ENCODE measurements at places on chromosomes 6 and 20.
A peak's percentile ranks its signal among the peaks of the same experiment; 100 is the strongest.

- DNase-seq = no peak
These were observed 62.9 kb downstream of the MRPL14 start for GRCh38 chr6:44064089-44064947.

DNA sequence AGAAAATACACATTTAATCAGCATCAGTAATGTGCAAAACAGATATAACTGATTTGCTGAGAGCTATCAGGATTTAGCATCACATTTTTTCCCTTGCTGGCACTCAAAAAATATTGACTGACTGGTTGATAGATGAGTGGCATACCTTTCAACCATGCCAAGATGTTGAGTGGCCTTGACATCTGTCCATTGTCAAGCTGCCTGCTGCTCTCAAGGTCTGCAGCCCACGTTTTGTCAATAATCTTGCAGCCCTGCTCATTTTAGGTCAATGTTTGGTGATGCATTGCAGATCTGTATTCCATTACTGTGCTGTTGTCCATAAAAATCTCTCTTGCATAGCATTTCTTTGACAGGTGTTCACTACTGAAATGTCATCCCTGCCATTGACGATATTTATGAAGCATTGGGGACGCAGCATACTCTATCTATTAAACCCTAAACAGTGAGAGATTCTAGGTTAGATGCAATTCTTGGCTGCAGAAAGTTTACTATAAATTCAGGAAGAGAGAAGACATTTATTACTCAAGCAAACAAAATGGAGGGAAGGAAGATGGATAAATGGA, 111.6 kb downstream of the BFSP1 start:
- DNase-seq = no peak

DNA sequence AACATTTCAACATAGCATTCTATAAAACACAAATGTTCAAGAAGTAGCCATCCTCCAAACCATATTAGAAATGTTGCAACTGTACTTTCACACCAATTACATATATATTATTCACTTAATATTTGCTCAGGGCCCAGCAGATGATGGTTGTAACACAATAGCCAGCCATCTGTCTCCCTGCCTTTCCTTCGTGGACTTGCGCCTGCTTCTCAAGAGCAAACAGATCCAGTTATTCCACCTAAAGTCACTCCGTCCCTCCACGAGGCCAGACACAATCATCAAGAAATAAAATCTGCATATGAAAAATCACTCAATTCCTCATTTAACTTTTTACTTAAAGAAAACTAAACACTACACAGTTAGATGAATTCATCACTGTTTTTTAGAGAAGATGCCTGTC, 160.4 kb downstream of the RALGAPA2 start:
- peak; percentile 94 for DNase-seq

DNA sequence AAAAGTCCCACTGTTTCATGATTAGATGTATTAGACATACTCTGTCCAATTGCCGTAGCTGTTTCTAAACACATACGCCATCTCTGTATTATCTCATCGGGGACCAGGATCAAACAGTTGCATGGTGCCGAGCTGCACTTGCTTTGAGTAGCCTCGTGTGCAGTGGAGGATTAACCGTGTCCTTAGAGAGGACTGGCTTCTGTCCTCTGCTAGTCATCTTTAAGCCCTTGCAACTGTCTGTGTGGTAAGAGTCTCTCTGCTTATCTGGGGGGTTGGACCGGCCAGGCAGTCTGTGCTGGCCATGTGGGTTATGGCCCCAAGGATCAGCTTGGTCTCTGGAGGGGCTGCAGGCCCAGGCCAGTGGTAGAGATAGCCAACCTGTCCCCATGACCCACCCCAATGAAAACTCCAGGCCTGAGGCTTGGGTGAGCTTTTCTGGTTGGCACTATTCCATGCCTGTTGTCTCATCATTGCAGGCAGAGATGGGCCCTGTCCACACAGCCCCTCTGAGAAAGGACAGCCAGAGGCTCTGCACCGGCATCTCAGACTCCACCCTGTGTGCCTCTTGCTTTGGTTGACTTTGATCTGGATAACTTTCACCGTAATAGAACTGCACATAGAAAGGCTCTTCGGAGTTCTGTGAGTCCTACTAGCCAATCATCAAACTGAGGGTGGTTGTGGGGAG, 137.3 kb upstream of the SNX9 start:
- no peak for DNase-seq
